ENCODE measurements at places on chromosomes 6 and 20.
A peak's percentile ranks its signal among the peaks of the same experiment; 100 is the strongest.

GRCh38 chr20:50353289-50353961 lies 156.8 kb upstream of the PTPN1 start:
- no peak for ATAC-seq

GRCh38 chr6:152206072-152206818 lies 398.8 kb downstream of the ESR1 start:
- no peak for ATAC-seq

GRCh38 chr20:23135449-23136420 lies 49.6 kb upstream of the CD93 start:
- no peak for ATAC-seq

DNA sequence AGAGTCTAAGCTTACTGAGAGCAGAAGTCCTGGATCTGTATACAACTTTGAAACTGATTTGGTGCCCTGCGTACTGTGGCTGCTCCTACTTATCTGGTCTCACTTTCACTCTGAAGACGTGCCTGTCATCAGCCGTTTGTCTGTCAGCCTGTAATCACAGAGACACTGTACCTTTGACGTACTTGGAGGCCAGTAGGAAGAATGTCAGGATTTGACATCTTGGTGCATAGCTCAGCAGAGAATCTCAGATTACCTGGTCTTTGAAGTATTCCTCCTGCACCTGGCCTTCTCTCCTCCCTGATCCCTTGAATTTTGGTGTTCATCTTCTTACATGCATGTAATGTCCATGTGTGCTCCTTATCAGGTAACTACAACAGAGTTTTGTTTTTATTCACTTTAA lies 37.7 kb downstream of the DSE start:
- no peak for ATAC-seq

DNA sequence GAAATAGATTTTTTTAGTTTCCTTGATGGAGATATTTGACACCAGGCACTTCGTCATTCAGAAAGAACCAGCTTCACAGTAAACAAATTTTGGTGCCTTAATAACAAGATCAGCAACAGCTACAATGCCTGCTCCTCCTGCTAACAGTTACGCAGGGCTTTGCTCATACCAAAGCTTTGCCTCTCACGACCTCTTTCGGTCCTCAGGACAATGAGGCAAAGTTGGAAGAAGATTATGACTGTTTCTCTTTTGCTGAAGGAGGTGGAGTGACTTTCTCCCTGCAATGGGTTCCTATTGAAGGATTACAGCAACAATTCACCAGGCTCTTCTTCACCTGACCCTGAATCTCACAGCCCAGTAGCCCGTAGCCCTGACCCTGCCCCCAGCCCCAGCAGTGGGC lies 440.1 kb downstream of the PREX1 start:
- ATAC-seq = no peak

- ATAC-seq = no peak
These were observed 73.4 kb upstream of the HMGCLL1 start for GRCh38 chr6:55652429-55652828.

- peak; percentile 78 for ATAC-seq
These were observed 41.1 kb upstream of the PTGIS start for GRCh38 chr20:49608752-49609670.

DNA sequence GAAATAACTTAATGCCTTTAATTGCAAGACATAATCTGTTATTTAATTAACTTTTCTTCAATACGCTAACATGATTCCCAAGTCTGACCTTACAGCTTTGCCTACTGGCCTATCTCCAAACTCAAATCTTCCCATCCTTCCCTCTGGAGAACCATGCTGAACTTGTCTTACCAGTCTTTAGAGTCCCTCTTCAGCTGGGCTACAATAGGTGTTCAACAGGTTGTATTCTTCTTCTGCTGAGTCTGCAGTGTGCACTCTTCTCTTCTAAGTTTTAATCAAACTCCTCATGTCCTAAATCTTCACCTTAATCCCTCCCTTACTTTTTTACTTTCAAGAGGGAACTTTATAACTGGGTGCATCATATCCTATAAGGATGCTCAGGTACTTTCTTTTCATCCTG lies 75.5 kb upstream of the TINAG start:
- no peak for ATAC-seq

DNA sequence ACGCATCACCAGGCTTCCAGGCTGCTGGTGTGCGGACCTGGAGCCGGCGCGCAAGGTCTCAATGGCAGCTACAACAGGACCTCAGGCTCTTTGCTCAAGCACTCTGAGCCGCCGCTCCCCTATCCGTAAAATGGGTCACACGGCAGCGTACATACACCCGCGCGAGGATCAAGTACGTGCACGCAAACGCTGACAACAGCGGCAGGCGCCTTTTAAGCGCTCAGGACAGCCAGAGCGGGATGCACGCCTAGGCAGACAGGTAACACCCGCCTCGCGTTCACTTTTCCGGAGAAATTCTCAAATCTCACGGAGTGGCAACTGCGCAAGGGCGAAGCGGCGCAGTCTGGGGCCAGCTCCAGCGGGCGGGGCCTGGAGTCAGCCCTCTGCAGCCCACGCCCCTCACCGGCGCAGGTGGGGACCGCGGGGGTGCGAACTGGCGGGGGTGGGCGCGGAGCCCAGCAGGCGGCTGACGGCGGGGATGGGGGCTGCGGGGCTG lies 535 bp downstream of the EXOC2 start:
- ATAC-seq = peak; percentile 94

DNA sequence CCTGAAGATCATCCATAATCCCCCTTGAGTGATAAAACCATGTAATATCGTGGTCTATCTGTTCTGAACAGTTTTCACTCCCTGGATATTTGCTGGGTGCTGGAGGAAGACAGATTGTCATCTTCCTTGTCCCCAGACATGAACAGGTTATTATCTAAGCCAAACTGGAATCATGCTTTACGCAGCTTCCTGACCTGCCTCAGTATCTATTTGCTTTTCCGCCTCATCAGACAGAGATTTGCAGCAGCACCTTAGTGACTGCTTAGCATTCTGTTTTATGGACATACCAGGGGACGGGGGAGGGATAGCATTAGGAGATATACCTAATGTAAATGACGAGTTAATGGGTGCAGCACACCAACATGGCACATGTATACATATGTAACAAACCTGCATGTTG lies 124.6 kb downstream of the SLC23A2 start:
- no peak for ATAC-seq

DNA sequence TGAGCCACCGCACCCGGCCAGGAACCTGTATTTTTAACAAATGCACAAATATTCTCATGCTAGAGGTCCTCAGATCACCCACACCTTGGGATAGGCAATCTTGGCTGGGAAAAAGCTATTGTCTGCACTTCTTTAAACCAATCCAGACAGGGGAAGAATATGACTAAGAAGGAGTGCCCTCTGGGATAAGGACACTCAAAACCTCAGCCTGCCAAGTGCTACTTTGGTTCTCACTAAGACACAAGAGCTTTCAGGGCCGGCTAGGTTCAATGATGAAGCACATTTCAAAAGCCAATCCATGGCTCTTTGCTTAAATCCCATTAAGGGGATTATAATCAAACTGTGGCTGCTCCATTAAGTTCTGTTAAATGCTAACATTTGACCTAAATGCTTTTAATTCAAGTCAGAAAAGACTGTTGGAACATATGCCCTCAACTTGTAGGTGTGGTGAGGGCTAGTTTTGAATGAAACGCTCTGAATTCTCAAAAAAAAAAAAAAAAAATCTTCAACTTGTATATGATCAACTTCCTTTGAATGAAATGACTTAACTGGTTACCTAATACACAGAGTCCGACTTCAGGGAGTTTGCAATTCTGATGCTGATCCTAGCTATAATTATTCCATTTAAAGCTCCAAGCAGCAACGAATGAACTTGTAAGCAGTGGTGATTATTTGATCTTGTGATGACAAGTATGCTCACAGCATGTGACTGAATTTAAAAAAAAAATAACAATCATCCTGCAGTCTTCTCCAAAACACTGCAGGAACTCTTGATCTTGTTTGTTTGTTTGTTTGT lies 56.6 kb downstream of the SLC23A2 start:
- no peak for ATAC-seq
